Astrocyte (in vitro differentiated cells and primary cell): ENCODE measurements at places on chromosomes 16 and 17.

- DNase-seq: no peak
Observed at GRCh38 chr16:12664164-12664733, 139.4 kb downstream of the CPPED1 start.

DNA sequence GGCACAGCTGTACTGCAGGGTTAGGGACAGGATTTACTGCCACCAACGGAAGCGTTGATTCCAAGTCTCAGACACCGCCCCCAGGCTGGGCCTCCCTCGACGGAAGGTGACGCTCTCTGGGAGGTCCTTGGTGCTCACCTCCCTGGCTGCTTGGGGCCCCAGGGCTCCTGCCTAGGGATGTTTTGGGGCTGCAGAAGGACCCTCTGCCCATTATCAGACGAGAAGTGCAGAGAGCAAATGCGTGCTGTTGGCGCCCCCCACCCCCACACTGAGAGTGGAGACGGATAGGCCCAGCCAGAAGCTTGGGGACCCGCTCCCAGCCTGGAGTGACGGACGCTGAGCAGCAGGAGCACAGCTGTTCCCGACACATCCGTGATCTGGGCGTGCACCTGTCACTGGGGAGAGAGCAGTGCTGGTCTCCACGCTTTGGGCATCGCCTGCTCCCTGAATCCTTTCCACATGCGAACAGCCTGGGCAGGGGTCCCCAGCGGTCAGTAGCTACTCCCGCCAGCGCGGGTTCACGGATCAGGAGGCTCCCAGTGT lies 5.1 kb upstream of the SOX8 start:
- no peak for DNase-seq

DNA sequence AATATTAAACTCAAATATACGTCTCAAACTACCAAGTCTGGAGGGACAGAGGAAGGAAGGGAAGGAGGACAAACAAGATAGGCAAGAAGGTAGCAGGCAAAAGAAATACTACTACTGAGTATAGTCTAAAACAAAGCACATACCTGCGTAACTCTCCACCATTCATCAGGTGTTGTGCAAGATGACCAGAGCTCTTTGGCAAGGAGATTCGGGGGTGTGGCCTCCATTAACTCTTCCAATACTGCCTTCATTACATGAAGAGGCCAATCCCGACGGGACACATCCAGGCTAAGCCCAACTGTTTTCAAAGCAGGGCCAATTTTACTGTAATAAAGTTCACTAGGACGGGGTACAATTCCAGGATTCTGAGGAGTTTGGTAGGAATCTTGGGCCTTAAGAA lies 38.2 kb upstream of the ARL6IP1 start:
- DNase-seq: no peak

GRCh38 chr17:48174833-48175523 lies 67.4 kb downstream of the SNX11 start:
- no peak for DNase-seq

DNA sequence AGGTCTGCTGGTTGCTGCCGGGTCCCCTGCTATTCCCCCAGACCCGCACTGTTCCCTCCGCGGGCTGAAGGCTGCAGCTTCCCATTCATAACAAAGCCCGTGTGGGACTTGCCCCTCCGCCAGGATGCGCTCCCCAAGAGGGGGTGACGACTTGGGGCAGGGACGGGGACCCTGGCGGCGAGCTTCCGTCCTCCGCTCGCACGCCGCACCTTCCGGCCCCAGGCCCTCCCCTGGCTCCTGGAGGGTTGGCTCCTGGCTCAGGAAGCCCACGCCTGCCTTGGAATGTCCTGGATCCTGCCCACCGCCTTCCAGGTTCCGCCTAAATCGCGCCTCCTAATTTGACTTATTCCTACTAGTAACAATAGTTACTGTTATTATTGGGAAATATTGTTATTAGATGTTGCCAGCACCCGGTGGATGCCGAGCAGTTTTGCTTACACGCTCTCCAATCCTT lies 1.1 kb upstream of the TFAP4 start:
- DNase-seq: no peak

DNA sequence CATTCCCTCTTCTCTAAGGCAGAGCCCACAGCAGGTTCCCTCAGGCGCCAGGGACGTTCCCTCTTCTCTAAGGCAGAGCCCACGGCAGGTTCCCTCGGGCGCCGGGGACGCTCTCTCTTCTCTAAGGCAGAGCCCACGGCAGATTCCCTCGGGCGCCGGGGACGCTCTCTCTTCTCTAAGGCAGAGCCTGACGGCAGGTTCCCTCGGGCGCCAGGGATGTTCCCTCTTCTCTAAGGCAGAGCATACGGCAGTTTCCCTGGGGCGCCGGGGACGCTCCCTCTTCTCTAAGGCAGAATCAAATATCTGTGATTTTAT lies 24.3 kb downstream of the ACSF3 start:
- DNase-seq: no peak
